ENCODE measurements at places on chromosomes 5 and 9.
A peak's percentile ranks its signal among the peaks of the same experiment; 100 is the strongest.

- no peak for DNase-seq
Observed at GRCh38 chr5:115469904-115470516, 74.6 kb downstream of the FEM1C start.

DNA sequence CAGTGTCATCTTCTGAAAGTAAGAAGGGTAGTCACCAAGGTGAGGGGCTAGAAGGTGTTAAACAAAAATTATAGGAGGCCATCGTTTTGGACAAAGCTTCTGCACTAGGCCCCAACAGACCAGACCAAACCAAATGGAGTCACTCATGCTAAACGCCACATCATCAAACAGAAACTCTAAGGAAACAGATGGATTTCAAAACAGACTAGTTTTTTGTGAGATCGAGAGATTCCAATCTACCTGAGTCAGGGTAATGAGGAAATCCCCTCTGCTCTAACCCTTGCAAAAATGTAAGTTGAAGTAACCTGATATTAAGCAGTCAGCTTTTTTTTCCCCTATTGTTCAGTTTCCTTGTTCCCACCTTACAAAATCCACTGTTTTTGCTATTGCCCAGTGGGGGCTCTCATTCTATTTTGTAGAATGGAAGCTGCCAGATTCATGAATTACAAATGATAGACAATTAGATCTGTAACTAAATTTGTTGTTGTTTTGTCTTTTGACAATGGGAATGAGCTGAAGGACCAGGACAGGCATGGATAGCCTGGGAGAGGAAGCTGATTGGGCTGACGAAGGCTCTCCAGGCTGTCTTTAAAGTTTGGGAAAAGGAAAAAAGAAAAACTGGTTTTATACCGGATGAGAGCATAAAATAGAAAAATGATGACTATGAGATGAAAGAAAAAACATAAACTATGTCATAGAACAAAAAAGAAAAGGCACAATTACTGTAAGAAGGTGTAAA, 94.7 kb upstream of the ADAMTSL1 start:
- DNase-seq = no peak

- DNase-seq = no peak
Observed at GRCh38 chr5:57911438-57911837, 428.8 kb upstream of the ACTBL2 start.

- DNase-seq = no peak
Observed at GRCh38 chr5:148965511-148966265, 97.2 kb downstream of the SH3TC2 start.

GRCh38 chr9:129610213-129610472, 10.8 kb downstream of the C9orf50 start:
- DNase-seq = no peak

DNA sequence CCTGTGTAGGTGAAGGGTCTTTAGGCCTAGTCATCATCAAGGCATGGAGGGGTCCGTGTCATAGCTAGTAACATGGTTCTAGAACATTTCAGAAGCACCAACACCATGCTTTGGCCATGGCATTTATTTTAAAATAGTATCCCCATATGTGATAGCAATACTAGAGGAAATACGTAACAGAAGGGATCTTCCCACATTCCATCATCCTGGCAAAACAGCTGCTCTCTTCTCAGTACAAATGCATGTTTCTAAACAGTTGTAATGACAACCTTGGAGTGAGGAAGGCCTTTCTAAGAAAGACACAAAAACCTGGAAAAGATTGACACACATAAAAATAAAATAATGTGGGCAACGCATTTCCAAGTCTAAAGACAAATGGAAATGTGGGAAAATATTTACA, 97.6 kb downstream of the GADD45G start:
- DNase-seq = no peak

GRCh38 chr5:6843335-6843734, 130.1 kb downstream of the TENT4A start:
- DNase-seq = no peak

- DNase-seq = no peak
Observed at GRCh38 chr9:129687391-129687790, 21.9 kb downstream of the PRRX2 start.

- no peak for DNase-seq
Observed at GRCh38 chr5:175860531-175861045, 10.8 kb upstream of the CPLX2 start.

GRCh38 chr5:140607031-140607430, 25.9 kb downstream of the CD14 start:
- no peak for DNase-seq

GRCh38 chr5:60978968-60979367, 34.0 kb downstream of the NDUFAF2 start:
- no peak for DNase-seq

GRCh38 chr9:29556746-29557145, 1983.5 kb upstream of the C9orf72 start:
- DNase-seq = no peak

GRCh38 chr5:24363789-24364481, 280.8 kb downstream of the CDH10 start:
- no peak for DNase-seq

- DNase-seq = no peak
Observed at GRCh38 chr9:136058084-136058483, 37.0 kb downstream of the NACC2 start.

GRCh38 chr9:15211160-15211814, 95.7 kb downstream of the TTC39B start:
- DNase-seq = no peak

- no peak for DNase-seq
Observed at GRCh38 chr5:94498199-94498598, 120.2 kb downstream of the KIAA0825 start.

- DNase-seq = no peak
Observed at GRCh38 chr5:5270958-5271785, 131.0 kb downstream of the ADAMTS16 start.

- no peak for DNase-seq
Observed at GRCh38 chr9:122370303-122370702, 521 bp upstream of the PTGS1 start.

DNA sequence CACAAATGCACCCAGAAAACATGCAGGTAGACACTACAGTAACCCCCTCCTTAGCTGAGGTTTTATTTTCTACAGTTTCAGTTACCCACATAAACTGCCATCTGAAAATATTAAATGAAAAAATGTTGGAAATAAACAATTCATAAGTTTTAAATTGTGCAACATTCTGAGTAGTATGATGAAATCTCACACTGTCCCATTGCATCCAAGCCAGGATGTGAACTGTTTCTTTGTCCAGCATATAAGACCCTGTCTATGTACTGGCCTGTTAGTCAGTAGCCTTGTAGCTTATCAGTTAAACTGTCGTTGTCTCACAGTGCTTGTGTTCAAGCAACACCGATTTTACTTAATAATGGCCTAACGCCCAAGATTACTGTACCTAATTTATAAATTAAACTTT, 630.5 kb downstream of the ANXA1 start:
- DNase-seq = no peak

GRCh38 chr5:1685066-1685465, 114.6 kb downstream of the MRPL36 start:
- no peak for DNase-seq

DNA sequence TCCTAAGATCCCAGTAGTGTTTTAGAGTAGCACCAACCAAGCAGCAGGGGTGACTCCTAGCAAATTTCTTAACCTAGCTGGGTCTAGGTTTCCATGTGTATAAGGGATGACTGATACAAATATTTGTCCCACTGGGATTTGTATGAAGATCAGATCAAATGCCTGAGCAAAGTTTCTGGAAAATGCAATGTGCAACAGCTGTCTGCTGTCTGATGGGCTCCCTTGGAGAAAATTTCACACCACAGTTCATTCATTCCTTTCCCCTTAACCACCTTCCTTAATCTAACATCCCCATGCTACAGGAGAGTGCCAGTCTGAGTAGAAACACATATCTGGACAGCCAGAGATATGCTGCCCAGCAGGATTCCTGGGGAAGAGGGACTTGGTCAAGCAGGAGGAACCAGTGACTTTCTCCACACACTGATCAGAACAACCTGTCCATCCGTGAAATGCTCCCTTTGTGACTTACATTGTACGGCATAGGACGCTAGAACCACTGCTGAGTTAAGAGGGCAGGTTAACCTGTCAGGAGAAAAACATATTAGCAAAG, 53.3 kb downstream of the PTPN3 start:
- DNase-seq = no peak

GRCh38 chr5:142826741-142827492, 56.7 kb downstream of the ARHGAP26 start:
- DNase-seq = no peak

- DNase-seq = no peak
Observed at GRCh38 chr5:30994176-30994575, 199.3 kb upstream of the CDH6 start.

- DNase-seq = no peak
Observed at GRCh38 chr9:36218011-36218410, 27.3 kb downstream of the CLTA start.

GRCh38 chr9:96856363-96857286, 2.3 kb upstream of the ZNF782 start:
- peak; percentile 67 for DNase-seq

- DNase-seq = no peak
Observed at GRCh38 chr5:55675119-55675518, 37.0 kb downstream of the SLC38A9 start.

- no peak for DNase-seq
Observed at GRCh38 chr9:37920471-37921167, 16.7 kb upstream of the SLC25A51 start.

All from activated T-cell treated with anti-CD3 and anti-CD28 coated beads, Interleukin-2, amount 50 U/mL, for 1 hour (primary cell).